ENCODE measurements at places on chromosomes 12 and 14. TPM values are rescaled to one million over a fixed set of nuclear protein-coding genes. Genes with fewer than 3 reads are reported as not detected.

- DNase-seq = no peak
These were observed 77.9 kb downstream of the PRICKLE1 start for GRCh38 chr12:42511656-42512055.

MAP1LC3B2 gene
- 2.7 TPM for total RNA-seq

KRT2 gene
- not detected for total RNA-seq

NOXRED1 gene
- total RNA-seq = not detected

GRCh38 chr12:45324391-45324790 is 108.5 kb downstream of the ANO6 start:
- no peak for DNase-seq

UNC79 gene
- 0.03 TPM for total RNA-seq

COX8C gene
- not detected for total RNA-seq

- DNase-seq = peak; percentile 71
These were observed 201.5 kb upstream of the CAND1 start for GRCh38 chr12:67067453-67068203.

FOXA1 gene
- total RNA-seq = not detected

RHEBL1 gene
- total RNA-seq = 4.3 TPM

FGF6 gene
- total RNA-seq = not detected

GRCh38 chr14:74299061-74299545 is 3.6 kb downstream of the ABCD4 start:
- DNase-seq = peak; percentile 40

GRCh38 chr12:87096082-87096585 is 839.9 kb upstream of the MGAT4C start:
- no peak for DNase-seq

PRH1 gene
- total RNA-seq = 16.2 TPM

TMPRSS12 gene
- not detected for total RNA-seq

DNA sequence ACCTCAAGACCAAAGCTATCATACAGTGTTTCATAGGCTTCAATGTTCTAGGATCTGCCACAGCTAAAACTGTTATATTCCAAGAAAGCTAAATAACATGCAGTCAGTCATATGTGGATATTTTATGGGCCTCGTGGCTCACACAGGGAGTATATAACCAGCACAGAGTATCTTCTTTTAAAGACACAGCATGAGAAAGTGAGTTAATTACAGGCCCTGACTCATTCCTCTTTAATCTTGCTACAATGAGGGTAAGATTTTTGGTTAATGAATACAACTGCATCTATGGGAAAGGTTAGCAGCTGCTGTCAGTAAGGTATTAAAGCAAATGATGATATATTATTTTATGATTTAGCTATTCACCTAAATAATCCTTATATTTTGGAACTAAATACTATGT is 111.0 kb downstream of the TRAFD1 start:
- DNase-seq = no peak

DDX11 gene
- total RNA-seq = 48.8 TPM

Data from Caki2 (cell line).